ENCODE measurements at places on chromosomes 3 and 15.

GRCh38 chr3:128372707-128373533 lies 93.8 kb downstream of the DNAJB8 start:
- DNase-seq, result no peak

DNA sequence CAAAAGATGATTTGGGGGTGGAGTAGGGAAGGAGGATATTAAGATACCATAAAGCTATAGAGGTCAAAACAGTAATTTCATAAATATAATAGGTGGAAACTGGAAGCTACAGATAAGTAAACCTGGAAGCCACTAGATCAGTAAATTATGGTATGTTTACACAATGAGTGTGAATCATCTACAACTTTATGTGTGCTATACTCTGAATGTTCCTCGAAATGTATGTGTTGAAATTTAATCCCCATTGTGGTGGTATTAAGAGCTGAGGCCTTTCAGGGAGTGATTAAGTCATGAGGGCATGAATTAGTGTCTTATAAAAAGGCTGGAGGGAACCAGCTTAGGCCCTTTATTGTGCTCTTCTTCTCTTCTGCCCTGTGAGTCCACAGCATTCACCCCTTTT lies 25.2 kb downstream of the EOMES start:
- no peak for DNase-seq

DNA sequence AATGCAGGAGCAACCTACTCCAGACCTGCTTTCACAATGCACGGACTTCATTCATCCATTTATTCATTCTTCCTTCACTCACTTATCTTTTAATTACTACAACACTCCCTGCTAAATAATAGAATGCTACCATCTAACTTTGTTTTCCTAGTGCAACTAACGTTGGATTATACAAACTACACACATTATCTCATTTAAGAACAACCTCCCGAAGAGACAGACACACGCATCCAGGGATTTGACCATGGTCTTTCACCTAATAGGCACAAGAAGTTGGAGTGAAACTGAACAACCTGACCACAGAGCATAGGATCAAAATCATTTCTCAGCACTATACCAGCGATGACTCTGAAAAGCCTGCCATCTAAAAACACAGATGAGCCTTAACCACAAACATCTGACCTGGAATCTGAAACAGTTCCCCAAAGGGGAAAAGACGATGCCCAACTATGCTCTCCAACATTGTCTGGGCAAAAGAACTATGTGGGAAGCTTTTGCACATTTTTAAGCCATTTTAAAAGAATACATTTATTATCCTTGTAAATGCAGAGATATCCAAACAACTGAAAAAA lies 21.0 kb downstream of the ZNF385D start:
- DNase-seq, result no peak

- no peak for DNase-seq
Observed at GRCh38 chr15:47796830-47797229, 79.5 kb downstream of the SEMA6D start.

GRCh38 chr3:481680-482079 lies 285.1 kb downstream of the CHL1 start:
- DNase-seq, result no peak

GRCh38 chr15:73755481-73755880 lies 2.3 kb upstream of the INSYN1 start:
- DNase-seq, result no peak

All from stimulated activated CD4-positive, alpha-beta T cell treated with anti-CD3 and anti-CD28 coated beads, Interleukin-12 subunit alpha, Interleukin-12 subunit beta, amount 100 ng/mL, for 48 hours (primary cell).